ENCODE measurements at places on chromosomes 2 and 18.

DNA sequence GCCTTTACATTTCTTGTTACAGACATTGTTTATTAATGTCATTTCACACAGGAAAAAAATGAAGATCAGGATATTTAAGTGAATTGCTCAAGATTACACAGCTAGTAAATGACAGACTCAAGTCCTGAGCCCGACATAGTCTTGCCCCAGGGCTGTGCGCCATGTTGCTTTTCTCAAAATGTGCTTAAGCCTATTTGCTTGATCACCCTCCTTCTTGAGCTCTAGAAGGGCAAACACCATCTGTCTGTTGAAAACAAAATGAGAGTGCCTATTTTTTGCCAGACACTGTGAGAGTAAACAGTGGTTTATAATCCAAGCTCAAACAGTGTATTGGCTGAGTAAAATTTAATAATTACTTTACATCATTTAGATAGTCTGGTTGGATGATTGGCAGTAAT lies 34.8 kb upstream of the HNMT start:
- no peak for DNase-seq

GRCh38 chr2:196335221-196335634 lies 163.8 kb upstream of the STK17B start:
- no peak for DNase-seq

DNA sequence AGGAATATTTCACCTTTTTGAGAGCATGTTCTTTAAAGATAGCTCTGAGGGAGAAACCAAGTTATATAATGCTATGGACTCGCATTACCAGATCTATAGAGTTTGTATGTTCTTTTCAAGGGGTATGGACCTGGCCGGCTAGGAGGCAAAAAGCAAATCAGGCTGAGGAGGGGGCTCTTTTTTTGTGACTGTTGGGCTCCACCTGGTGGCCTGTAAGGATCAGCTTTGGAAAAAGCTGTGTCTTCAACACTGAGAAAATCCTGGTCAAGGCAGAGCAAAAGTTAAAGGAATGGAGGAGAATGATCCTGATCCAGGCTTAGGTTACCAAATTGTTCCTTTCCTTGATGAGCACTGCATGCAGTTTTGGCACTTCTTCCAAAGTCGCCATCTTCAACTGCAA lies 180.5 kb downstream of the DIS3L2 start:
- peak; percentile 49 for DNase-seq

DNA sequence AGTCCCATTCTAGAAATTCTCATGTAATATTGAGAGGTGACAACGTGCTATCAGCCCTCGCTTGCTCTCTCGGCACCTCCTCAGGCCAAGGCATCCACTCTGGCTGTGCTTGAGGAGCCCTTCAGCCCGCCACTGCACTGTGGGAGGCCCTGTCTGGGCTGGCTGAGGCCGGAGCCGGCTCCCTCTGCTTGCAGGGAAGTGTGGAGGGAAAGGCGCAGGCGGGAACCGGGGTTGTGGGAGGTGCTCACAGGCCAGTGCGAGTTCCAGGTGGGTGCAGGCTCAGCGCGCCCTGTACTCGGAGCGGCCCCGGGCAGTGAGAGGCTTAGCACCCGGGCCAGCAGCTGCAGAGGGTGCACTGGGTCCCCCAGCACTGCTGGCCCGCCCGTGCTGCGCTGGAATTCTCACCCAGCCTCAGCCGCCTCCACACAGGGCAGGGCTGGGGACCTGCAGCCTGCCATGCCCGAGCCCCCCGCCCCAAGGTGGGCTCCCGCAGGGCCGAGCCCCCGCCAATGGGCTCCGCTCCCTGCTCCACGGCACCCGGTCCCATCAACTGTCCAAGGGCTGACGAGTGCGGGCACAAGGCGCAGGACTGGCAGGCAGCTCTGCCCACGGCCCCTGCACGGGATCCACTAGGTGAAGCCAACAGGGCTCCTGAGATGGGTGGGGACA lies 1680.6 kb upstream of the LRRTM1 start:
- DNase-seq: no peak

- DNase-seq: no peak
Observed at GRCh38 chr18:48673853-48674721, 135.3 kb downstream of the CTIF start.

DNA sequence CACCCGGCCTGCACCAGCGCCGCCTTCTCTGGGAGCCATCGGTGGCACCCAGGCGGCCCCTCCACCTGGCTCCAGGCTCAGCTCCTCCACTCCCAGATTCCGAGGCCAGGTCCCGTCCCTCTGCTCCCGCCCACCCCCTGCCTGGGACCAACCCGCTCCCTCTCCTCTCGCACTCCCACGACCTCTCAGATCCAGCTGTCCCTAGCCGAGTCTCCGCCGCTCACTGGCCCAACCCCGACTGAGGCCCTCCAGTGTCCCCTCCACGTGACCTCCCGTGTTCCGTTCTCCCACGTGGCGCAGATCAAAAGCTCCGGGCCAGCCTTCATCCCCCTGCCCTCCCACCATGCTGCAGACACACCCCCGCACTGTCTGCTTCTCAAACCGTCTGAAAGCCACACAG lies 14.4 kb upstream of the SALL3 start:
- no peak for DNase-seq

All from activated naive CD4-positive, alpha-beta T cell treated with anti-CD3 and anti-CD28 coated beads, Interleukin-2, amount 10 ng/mL, durations not matched to agents 7 days and 5 days (primary cell).